ENCODE measurements at places on chromosomes 16 and 17. TPM values are rescaled to one million over a fixed set of nuclear protein-coding genes. Genes with fewer than 3 reads are reported as not detected.

DNA sequence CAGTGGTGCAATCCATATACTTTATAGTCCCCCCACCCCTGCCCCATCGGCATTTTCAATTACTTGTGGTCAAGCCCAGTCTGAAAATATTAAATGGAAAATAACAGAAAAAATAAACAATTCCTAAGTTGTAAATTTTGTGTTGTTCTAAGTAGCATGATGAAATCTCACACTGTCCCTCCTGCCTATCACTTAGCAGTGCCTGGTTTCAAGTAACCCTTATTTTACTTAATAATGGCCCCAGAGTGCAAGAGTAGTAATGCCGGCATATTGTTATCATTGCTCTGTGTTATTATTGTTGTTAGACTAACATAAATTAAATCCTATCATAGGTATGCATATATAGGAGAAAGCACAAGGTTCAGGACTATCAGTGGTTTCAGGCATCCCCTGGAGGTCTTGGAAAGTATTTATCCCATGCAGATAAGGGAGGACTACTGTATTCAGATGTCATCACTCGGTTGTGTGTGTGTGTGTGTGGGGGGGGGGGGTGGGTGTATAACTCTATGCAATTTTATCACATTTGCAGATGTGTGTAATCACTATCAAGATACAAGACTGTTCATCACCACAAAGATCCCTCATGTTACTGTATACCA lies 9.3 kb downstream of the UBE2G1 start:
- DNase-seq = no peak
- H3K4me3 ChIP-seq = no peak overlapping the region
- H3K27ac ChIP-seq = no peak overlapping the region
- peaks cover 43% of the 10 kb centered on the region for H3K4me1 ChIP-seq
- H3K36me3 ChIP-seq = no peaks in the 10 kb centered on the region
- H3K27me3 ChIP-seq = no peaks in the 10 kb centered on the region

- no peak for DNase-seq
- no peak overlapping the region for H3K27ac ChIP-seq
- no peak overlapping the region for H3K4me3 ChIP-seq
- H3K4me1 ChIP-seq = peaks cover 35% of the 10 kb centered on the region
- H3K27me3 ChIP-seq = peaks cover 7% of the 10 kb centered on the region
Observed at GRCh38 chr17:74201250-74201649, 2.2 kb upstream of the RPL38 start.

- no peak overlapping the region for H3K27ac ChIP-seq
- no peaks in the 10 kb centered on the region for H3K27me3 ChIP-seq
- H3K4me1 ChIP-seq = no peaks in the 10 kb centered on the region
- no peak for DNase-seq
Observed at GRCh38 chr16:2985462-2985861, 5.2 kb upstream of the PKMYT1 start.

Gene RECQL5
- polyA plus RNA-seq = 16.0 TPM

GRCh38 chr16:89142474-89143195 lies 28.9 kb upstream of the CDH15 start:
- DNase-seq = peak; percentile 25
- no peaks in the 10 kb centered on the region for H3K4me1 ChIP-seq
- H3K27me3 ChIP-seq = no peaks in the 10 kb centered on the region
- no peak overlapping the region for H3K27ac ChIP-seq
- no peaks in the 10 kb centered on the region for H3K36me3 ChIP-seq

Gene CDT1
- polyA plus RNA-seq = 0.26 TPM

- H3K27ac ChIP-seq = no peak overlapping the region
- DNase-seq = no peak
- H3K4me1 ChIP-seq = no peaks in the 10 kb centered on the region
- no peaks in the 10 kb centered on the region for H3K27me3 ChIP-seq
Observed at GRCh38 chr17:59026176-59026939, 80.3 kb downstream of the TRIM37 start.

Gene TNFSF13
- not detected for polyA plus RNA-seq

Gene ST6GALNAC1
- 0.28 TPM for polyA plus RNA-seq

GRCh38 chr16:55453909-55454308 lies 25.1 kb upstream of the MMP2 start:
- H3K36me3 ChIP-seq = no peaks in the 10 kb centered on the region
- peaks cover 3% of the 10 kb centered on the region for H3K27me3 ChIP-seq
- no peak overlapping the region for H3K4me3 ChIP-seq
- no peak overlapping the region for H3K27ac ChIP-seq
- no peaks in the 10 kb centered on the region for H3K4me1 ChIP-seq
- no peak for DNase-seq

DNA sequence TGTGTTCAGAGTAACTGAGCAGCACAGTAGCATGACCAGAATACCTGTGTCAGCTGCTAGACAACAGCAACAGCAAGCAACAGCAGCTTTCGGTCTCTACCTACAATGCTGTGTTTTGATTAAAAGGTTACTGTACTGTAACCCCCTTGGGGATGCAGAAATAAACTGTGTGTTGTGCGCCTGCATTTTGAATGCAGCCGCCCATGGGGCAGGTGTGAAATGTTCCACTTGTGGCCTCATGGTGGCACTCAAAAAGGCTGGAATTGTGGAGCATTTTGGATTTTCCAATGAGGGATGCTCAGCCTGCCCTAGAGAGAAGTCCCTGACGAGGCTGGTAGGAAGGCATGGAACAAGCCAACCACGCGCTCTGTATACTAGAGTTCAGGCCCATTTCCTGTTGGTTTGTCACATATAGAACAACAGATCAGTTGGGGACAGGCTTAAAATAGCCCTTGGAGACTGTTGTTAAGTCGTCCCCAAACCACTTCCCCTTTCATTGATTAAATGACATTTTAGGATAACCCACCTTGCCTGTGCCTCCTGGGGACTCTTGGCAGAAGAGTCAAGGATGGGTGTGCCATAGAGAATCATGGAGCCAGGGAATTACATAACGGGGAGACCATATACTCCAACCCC lies 27.1 kb downstream of the SCPEP1 start:
- H3K36me3 ChIP-seq = no peaks in the 10 kb centered on the region
- H3K27ac ChIP-seq = no peak overlapping the region
- H3K4me3 ChIP-seq = no peak overlapping the region
- DNase-seq = no peak
- H3K4me1 ChIP-seq = no peaks in the 10 kb centered on the region

DNA sequence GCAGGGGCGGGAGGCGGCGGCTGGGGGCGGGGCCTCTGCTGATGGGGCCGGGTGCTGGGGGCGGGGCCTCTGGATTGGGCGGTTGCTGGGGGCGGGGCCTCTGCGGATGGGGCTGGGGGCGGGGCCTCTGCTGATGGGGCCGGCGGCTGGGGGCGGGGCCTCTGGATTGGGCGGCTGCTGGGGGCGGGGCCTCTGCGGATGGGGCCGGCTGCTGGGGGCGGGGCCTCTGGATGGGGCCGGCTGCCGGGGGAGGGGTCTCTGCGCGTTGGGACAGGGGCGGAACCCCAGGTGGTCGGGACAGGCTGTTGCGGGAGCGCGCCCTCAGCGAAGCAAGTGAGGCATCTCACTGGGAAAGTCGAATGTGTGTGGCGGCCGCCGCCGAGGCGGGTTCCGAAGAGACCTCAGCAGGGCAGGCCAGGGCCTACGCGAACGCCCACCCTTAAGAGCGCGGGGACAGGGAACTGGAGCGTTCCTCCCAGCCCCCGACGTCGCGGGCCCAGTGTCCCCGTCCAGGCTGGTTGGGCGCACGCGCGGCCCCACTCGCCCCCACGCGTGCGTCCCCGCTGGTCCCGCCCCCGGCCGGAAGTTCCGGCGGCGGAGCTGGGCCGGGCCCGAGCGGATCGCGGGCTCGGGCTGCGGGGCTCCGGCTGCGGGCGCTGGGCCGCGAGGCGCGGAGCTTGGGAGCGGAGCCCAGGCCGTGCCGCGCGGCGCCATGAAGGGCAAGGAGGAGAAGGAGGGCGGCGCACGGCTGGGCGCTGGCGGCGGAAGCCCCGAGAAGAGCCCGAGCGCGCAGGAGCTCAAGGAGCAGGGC lies at the start of gene STUB1:
STUB1 (plus strand) TSS at position 597 of the 811 bp plus-strand sequence; CDS start at position 713, 116 bp downstream.
- DNase-seq = peak; percentile 85
- peaks cover 8% of the 10 kb centered on the region for H3K36me3 ChIP-seq
- H3K27me3 ChIP-seq = no peaks in the 10 kb centered on the region
- peaks cover 32% of the 10 kb centered on the region for H3K4me1 ChIP-seq
- peak within 1 kb of the TSS; percentile 67 for H3K4me3 ChIP-seq

Gene TERB1
- polyA plus RNA-seq = not detected

Gene ABCC12
- not detected for polyA plus RNA-seq

Gene STAT5A
- polyA plus RNA-seq = 90.3 TPM

DNA sequence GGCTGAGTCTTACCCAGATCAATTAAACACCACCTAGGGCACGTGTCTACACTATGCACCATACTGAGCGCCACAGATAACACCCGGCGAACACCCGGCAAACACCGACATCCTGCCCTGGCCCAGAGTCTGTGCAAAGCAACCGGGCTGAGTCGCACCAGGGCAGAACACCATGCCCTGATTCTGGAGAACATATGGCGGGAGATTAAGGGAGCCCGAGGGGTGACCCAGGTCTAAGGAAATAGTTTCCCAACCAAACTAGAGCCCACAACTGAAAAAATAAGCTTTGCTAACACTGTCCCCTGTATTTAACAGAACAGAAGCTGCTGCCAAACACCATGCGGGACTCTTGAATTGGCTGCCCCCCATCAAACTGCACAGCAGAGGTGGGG lies 22.1 kb downstream of the MYO18A start:
- H3K4me3 ChIP-seq = no peak overlapping the region
- no peaks in the 10 kb centered on the region for H3K27me3 ChIP-seq
- no peak for DNase-seq
- H3K36me3 ChIP-seq = no peaks in the 10 kb centered on the region
- H3K4me1 ChIP-seq = peaks cover 32% of the 10 kb centered on the region
- H3K27ac ChIP-seq = no peak overlapping the region

GRCh38 chr16:68146585-68146984 lies 61.4 kb downstream of the NFATC3 start:
- H3K27ac ChIP-seq = no peak overlapping the region
- no peaks in the 10 kb centered on the region for H3K36me3 ChIP-seq
- H3K27me3 ChIP-seq = no peaks in the 10 kb centered on the region
